ENCODE measurements at places on chromosomes 2 and 18. TPM values are rescaled to one million over a fixed set of nuclear protein-coding genes. Genes with fewer than 3 reads are reported as not detected.
A peak's percentile ranks its signal among the peaks of the same experiment; 100 is the strongest.

Gene EVA1A
- 3.8 TPM for total RNA-seq

DNA sequence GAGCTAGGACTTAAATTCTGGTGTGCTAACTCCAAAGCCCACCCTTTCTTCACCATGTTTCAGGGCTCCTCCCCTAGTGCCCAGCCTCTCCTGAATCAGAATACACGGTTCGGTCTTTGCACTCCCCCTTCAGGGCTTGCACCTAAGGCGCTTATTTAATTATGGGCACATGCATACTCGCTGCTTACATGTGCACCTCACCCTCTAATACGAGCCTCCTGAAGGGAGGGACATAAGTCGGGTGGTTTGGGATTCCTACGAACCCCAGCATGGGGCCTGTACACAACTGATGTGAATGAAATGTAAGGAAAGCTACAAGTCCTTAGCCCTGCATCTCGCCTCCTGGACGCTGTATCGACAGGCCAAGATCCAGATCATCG lies 435 bp downstream of the IFT172 start:
- peak overlapping the region; percentile 93 for H3K4me3 ChIP-seq
- DNase-seq, result no peak
- peaks cover 6% of the 10 kb centered on the region for H3K27me3 ChIP-seq

- no peaks in the 10 kb centered on the region for H3K36me3 ChIP-seq
- no peaks in the 10 kb centered on the region for H3K4me1 ChIP-seq
- H3K4me3 ChIP-seq, result no peak overlapping the region
- DNase-seq, result no peak
- H3K27ac ChIP-seq, result peak overlapping the region; percentile 76
Observed at GRCh38 chr18:79819968-79820351, 22.2 kb downstream of the KCNG2 start.

Gene IL18R1
- not detected for total RNA-seq

- no peak for DNase-seq
- no peaks in the 10 kb centered on the region for H3K36me3 ChIP-seq
- peaks cover 4% of the 10 kb centered on the region for H3K27me3 ChIP-seq
- peak overlapping the region; percentile 50 for H3K27ac ChIP-seq
- H3K4me3 ChIP-seq, result no peak overlapping the region
Observed at GRCh38 chr2:239677453-239678185, 276.8 kb upstream of the HDAC4 start.

Gene DUSP19
- 4.7 TPM for total RNA-seq

DNA sequence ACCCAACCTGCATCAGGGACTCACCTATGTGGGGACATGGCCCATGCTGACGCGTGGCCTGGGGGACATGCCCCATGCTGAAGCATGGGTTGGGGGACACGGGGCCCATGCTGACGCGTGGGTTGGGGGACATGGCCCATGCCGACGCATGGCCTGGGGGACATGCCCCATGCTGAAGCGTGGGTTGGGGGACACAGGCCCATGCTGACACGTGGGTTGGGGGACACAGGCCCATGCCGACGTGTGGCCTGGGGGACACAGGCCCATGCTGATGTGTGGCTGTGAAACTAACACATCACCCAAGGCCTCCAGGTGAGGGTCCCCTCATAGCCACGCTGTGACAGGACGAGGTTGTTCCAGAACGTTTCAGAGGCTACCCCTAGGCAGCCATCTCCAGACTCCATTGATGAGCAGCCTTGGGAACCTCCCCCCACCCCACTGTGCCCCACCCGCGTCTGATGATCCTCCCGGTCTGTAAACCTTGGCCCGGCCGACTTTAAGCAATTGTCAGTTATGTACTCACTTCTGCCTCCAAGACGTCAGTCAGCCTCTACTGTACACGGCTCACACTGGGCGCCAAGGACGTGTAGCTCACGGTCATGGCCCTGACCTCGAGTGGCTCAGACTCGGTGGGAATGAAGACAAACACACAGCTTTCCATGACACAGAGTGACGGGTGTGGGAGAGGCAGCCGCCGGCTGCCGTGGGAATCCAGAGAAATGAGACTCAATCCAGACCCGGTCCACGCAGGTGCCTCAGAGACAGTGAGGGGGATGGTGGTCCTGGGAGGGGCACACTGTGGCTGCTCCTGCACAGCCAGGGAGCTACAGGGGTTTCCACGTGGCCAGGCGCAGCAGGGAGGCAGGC lies 50.2 kb upstream of the SLC66A3 start:
- no peaks in the 10 kb centered on the region for H3K27me3 ChIP-seq
- no peak for DNase-seq
- no peak overlapping the region for H3K4me3 ChIP-seq
- H3K4me1 ChIP-seq, result no peaks in the 10 kb centered on the region
- no peaks in the 10 kb centered on the region for H3K36me3 ChIP-seq

Gene PROKR1
- total RNA-seq, result 0.16 TPM

Gene POTEJ
- total RNA-seq, result not detected

Gene CD302
- 1.0 TPM for total RNA-seq

DNA sequence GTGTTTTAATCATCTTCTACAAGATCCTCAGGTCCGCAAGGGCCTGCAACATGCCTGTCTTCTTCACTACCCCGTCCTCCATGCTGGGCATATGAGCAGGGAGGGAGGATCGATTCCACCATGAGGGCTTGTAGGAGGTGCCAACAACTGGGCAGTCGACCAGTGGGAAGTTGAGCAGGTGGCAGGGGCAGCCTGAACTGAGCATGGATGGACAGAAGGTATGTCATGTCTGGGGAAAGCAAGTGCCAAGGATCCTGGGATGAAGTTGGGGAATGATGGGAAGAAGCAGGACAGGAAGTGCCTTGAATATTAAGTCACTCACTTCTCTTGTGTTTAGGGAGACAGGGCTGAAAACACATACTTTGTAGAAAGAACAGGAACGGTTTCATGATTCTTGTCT lies 44.7 kb downstream of the CTIF start:
- peaks cover 52% of the 10 kb centered on the region for H3K4me1 ChIP-seq
- no peak overlapping the region for H3K27ac ChIP-seq
- no peak overlapping the region for H3K4me3 ChIP-seq
- no peaks in the 10 kb centered on the region for H3K27me3 ChIP-seq

Gene SLC25A52
- total RNA-seq, result not detected
